T-helper 1 cell treated with Interleukin-12 subunit alpha and Interleukin-12 subunit beta and Interleukin-4 antibody, amounts not matched to agents 30 ng/mL and 1 ng/mL, for 36 hours (primary cell): ENCODE measurements at places on chromosomes 1 and 21. TPM values are rescaled to one million over a fixed set of nuclear protein-coding genes. Genes with fewer than 3 reads are reported as not detected.

The CATSPERE gene
- total RNA-seq: 0.32 and 0.68 TPM in 2 replicates

The FALEC gene
- not detected in 2 replicates for total RNA-seq

The TRIM67 gene
- total RNA-seq: not detected in 2 replicates

The APOBEC4 gene
- total RNA-seq: not detected in 2 replicates

The KIF26B gene
- total RNA-seq: not detected in 2 replicates

The DCDC2B gene
- 0.22 TPM in 1 of 2 replicates, not detected in the other for total RNA-seq

The ADGRL2 gene
- total RNA-seq: not detected in 2 replicates

The SLC30A1 gene
- total RNA-seq: 12.3 and 12.9 TPM in 2 replicates

The TMEM183A gene
- total RNA-seq: 66.3 and 70.7 TPM in 2 replicates

The LORICRIN gene
- total RNA-seq: not detected in 2 replicates

The SLC44A3 gene
- total RNA-seq: 0.15 and 0.22 TPM in 2 replicates

The LRRC39 gene
- 0.49 and 0.54 TPM in 2 replicates for total RNA-seq

The CAPN9 gene
- not detected in 2 replicates for total RNA-seq

The DIRAS3 gene
- not detected in 2 replicates for total RNA-seq

The AMPD1 gene
- total RNA-seq: not detected in 2 replicates

The PTPN7 gene
- 302 and 313 TPM in 2 replicates for total RNA-seq

The SELP gene
- 0.15 and 0.24 TPM in 2 replicates for total RNA-seq
